ENCODE measurements at places on chromosomes 11 and 22. TPM values are rescaled to one million over a fixed set of nuclear protein-coding genes. Genes with fewer than 3 reads are reported as not detected.

The RTL10 gene
- total RNA-seq: 13.5 TPM

The RIMBP3B gene
- 0.48 TPM for total RNA-seq

The ZBED5 gene
- 43.3 TPM for total RNA-seq

The C11orf16 gene
- total RNA-seq: not detected

The HEPACAM gene
- total RNA-seq: not detected

The FBLN1 gene
- total RNA-seq: not detected

GRCh38 chr11:127804747-127805400, 782.5 kb downstream of the ETS1 start:
- no peak overlapping the region for H3K4me3 ChIP-seq
- H3K36me3 ChIP-seq: no peaks in the 10 kb centered on the region
- H3K27ac ChIP-seq: no peak overlapping the region
- no peaks in the 10 kb centered on the region for H3K4me1 ChIP-seq

- H3K27ac ChIP-seq: no peak overlapping the region
- no peaks in the 10 kb centered on the region for H3K36me3 ChIP-seq
- H3K4me3 ChIP-seq: no peak overlapping the region
- no peaks in the 10 kb centered on the region for H3K27me3 ChIP-seq
- H3K4me1 ChIP-seq: no peaks in the 10 kb centered on the region
Observed at GRCh38 chr11:19577976-19578619, 134.5 kb upstream of the NAV2 start.

- no peak for DNase-seq
- H3K4me3 ChIP-seq: no peak overlapping the region
- peaks cover under 1% of the 10 kb centered on the region for H3K4me1 ChIP-seq
- no peak overlapping the region for H3K27ac ChIP-seq
Observed at GRCh38 chr11:117166491-117166890, 12.1 kb upstream of the SIDT2 start.

DNA sequence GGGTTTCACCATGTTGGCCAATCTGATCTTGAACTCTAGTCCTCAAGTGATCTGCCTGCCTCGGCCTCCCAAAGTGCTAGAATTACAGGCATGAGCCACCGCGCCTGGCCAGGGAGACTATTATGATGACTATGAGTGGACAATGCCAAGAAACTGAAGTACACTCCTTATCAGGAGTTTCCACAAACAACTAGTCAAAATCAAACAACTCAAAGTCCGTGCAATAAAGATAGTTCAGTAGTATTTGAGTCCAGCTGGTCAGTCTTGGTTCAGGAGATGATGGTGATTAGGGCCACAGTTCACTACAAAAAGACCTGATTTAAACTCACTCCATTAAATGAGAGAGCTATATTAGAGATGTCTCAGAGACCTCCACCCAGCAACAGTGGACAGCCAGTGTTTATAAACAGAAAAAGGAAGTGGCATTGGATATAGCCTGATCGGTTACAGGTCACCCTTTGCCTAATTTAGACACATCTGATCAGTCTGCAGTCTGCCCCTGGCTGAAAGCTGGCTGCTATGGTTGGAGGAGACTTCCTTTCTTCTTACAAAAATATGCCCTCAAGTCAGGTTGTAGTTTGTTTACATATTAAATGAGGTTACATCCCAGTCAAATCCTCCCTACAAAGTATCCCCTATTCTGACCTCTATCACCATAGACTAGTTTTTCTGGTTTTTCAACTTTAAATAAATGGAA, 17.0 kb downstream of the CD3E start:
- H3K27me3 ChIP-seq: no peaks in the 10 kb centered on the region
- no peak overlapping the region for H3K27ac ChIP-seq
- H3K4me1 ChIP-seq: peaks cover 52% of the 10 kb centered on the region
- no peak overlapping the region for H3K4me3 ChIP-seq
- peaks cover 11% of the 10 kb centered on the region for H3K36me3 ChIP-seq

- no peaks in the 10 kb centered on the region for H3K27me3 ChIP-seq
- H3K27ac ChIP-seq: no peak overlapping the region
- H3K4me3 ChIP-seq: no peak overlapping the region
Observed at GRCh38 chr11:10205928-10206327, 88.1 kb downstream of the SBF2 start.

GRCh38 chr22:46443850-46444389, 93.5 kb downstream of the CELSR1 start:
- H3K4me3 ChIP-seq: no peak overlapping the region
- no peaks in the 10 kb centered on the region for H3K4me1 ChIP-seq
- H3K36me3 ChIP-seq: no peaks in the 10 kb centered on the region
- H3K27ac ChIP-seq: no peak overlapping the region
- no peak for DNase-seq

DNA sequence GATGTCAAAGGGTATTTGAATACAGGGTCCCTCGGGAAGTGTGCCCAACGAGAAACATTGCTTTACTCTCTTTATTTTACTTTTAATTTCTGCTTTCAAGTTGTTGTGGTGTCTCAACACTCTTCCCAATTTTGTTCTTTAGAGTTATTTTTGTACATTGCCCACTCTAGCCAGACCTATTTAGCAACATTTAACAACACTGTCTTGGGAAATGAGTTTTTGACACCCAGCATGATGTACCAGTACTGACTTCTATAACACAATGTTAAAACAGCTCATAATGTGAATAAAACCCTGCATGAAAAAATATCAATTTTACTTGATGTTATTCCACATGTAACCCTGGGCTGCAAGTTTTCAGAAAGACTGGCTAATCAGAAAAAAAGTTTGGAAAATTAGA, 350.2 kb upstream of the PITPNB start:
- DNase-seq: no peak
- H3K4me3 ChIP-seq: no peak overlapping the region
- H3K27ac ChIP-seq: no peak overlapping the region
- H3K36me3 ChIP-seq: no peaks in the 10 kb centered on the region

GRCh38 chr11:67584205-67584880, 731 bp downstream of the GSTP1 start:
- DNase-seq: peak; percentile 59
- peaks cover 49% of the 10 kb centered on the region for H3K4me1 ChIP-seq
- H3K27me3 ChIP-seq: no peaks in the 10 kb centered on the region
- peak overlapping the region; percentile 73 for H3K27ac ChIP-seq

DNA sequence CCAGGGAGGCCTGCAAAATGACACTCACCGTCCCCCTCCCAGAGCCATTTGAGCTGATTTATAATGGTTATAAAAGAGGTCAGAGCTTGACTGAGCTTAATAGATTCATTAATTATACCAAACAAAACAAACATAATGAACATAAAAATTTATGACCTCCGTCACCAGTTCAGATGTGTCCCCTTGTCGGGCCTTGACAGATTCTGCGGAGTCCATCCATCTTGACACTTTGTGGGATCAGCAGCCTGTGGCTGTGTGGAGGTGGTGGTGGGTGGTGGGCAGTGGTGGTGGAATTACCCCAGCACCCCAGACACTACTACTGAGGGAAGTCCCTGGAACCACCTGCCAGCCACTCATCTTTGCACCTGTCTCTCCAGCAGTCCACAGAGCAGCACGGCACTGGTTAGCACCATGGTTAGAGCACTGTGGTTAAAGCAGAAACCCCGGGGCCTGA, 83.5 kb downstream of the DSCAML1 start:
- H3K4me1 ChIP-seq: no peaks in the 10 kb centered on the region
- no peak for DNase-seq
- H3K27ac ChIP-seq: no peak overlapping the region

- H3K4me3 ChIP-seq: no peak overlapping the region
- DNase-seq: no peak
- H3K4me1 ChIP-seq: no peaks in the 10 kb centered on the region
Observed at GRCh38 chr11:1410366-1411291, 20.9 kb downstream of the BRSK2 start.

DNA sequence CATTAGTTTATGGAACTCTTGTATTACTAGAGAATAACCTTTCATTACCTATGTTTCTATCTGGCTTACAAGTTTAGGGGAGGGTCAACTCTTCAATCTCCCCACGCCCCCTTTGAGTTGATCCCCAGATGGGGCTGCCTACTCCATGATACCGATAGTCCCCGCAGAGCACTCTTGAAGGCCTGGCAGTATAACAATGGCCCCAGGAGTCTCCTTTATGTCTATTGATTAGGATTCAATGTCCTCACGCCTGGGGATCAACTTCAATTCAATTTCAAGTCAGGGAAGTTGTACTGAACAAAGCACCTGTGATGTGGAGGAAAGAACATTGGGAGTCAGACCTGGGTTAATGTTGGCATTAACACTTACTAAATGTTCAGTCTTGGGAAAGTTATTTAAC, 520.2 kb downstream of the METTL15 start:
- H3K27me3 ChIP-seq: no peaks in the 10 kb centered on the region
- no peak overlapping the region for H3K27ac ChIP-seq
- no peak overlapping the region for H3K4me3 ChIP-seq
- H3K36me3 ChIP-seq: no peaks in the 10 kb centered on the region
- DNase-seq: no peak
- H3K4me1 ChIP-seq: no peaks in the 10 kb centered on the region

- H3K27me3 ChIP-seq: no peaks in the 10 kb centered on the region
- H3K4me1 ChIP-seq: no peaks in the 10 kb centered on the region
- no peak overlapping the region for H3K4me3 ChIP-seq
- H3K27ac ChIP-seq: no peak overlapping the region
- no peaks in the 10 kb centered on the region for H3K36me3 ChIP-seq
Observed at GRCh38 chr11:133559382-133559781, 27.1 kb upstream of the OPCML start.

DNA sequence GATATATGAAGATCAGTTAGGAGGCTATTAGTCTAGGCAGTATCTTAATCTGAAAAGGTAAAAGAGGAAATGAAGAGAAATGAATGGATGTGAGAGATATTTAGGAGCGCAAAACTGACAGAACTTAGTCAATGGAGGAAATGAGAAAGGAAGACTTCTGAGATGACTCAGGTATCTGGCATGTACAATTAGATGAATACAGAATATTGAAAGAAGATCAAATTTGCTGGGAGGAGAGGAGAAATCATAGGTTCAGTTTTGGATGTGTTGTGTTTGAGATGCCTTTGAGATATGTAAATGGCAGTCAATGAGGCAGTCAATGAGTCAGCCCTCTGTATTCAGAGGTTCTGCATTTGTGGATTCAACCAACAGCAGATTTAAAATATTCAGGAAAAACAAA, 42.9 kb upstream of the GAB2 start:
- no peak overlapping the region for H3K4me3 ChIP-seq
- H3K4me1 ChIP-seq: peaks cover 14% of the 10 kb centered on the region
- H3K27me3 ChIP-seq: no peaks in the 10 kb centered on the region
- H3K27ac ChIP-seq: no peak overlapping the region
- peaks cover 38% of the 10 kb centered on the region for H3K36me3 ChIP-seq

- no peaks in the 10 kb centered on the region for H3K36me3 ChIP-seq
- H3K27ac ChIP-seq: no peak overlapping the region
Observed at GRCh38 chr11:133830931-133831907, 14.1 kb downstream of the SPATA19 start.

GRCh38 chr11:59226396-59226795, 13.7 kb upstream of the MPEG1 start:
- H3K4me3 ChIP-seq: no peak overlapping the region
- H3K27ac ChIP-seq: no peak overlapping the region
- DNase-seq: no peak
- peaks cover 6% of the 10 kb centered on the region for H3K4me1 ChIP-seq

DNA sequence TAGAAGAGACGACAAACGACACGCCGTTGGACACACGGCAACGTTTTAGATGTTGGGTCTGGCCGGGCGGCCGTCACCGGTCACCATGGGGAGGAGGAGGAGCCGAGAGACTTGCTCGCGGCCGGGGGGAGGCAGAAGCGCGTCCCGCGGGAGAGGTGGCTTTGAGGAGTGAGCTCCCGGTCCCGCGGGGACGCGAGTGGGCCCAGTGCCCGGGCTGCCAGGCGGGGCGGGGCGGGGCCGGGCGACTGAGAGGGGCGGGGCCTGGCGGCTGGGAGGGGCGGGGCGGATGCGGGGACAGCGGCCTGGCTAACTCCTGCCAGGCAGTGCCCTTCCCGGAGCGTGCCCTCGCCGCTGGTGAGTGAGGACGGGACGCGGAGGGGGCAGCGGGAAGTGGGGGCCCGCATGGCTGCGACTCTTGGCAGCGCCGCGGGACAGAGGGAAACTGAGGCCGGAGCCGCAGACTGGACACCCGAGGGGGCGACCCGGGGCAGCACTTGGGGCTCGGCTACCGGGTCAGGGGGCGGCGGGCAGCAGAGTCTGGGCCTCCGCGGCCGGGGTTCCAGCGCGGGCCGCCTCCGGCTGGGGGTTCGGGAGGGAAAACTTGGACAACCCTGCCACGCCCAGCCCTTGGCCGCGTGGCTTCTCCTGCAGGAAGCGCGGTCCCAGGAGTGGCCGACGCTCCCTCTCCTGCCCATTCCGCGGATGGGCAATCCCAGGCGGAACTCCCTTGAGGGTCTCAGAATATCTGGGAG, at the start of gene TSPO:
Gene TSPO, plus strand, starts transcription at position 309 of the 752 bp plus-strand sequence. CDS start 7,680 bp downstream, outside the sequence.
- no peaks in the 10 kb centered on the region for H3K27me3 ChIP-seq
- DNase-seq: peak; percentile 78
- H3K27ac ChIP-seq: peak within 1 kb of the TSS; percentile 77
- peaks cover 18% of the 10 kb centered on the region for H3K4me1 ChIP-seq
- H3K4me3 ChIP-seq: peak within 1 kb of the TSS; percentile 81

GRCh38 chr11:62360685-62361084, 23.4 kb downstream of the ASRGL1 start:
- H3K4me3 ChIP-seq: no peak overlapping the region
- H3K4me1 ChIP-seq: no peaks in the 10 kb centered on the region
- no peaks in the 10 kb centered on the region for H3K27me3 ChIP-seq
- H3K36me3 ChIP-seq: peaks cover 4% of the 10 kb centered on the region
- DNase-seq: no peak

DNA sequence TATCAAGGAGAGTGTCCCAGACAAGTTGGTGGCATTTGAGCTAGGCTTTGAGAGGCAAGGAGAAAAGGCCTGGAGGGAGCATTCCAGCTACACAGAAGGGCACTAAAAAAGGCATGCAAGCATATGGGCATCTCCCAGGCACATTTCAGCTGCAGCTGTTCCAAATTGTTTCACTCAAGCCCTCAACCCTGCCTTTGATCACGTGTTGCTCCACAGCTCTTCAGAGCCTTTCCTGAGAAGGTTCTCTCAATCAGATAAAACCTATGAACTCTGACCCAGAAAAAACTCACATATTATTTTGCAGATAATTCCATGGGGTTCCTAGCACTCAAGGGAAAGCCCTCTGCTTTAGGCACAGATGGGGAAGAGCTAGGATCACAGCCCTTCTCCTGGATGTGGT, 24.4 kb upstream of the HSPA8 start:
- H3K27me3 ChIP-seq: no peaks in the 10 kb centered on the region
- H3K36me3 ChIP-seq: no peaks in the 10 kb centered on the region
- H3K4me1 ChIP-seq: peaks cover 61% of the 10 kb centered on the region
- peak overlapping the region; percentile 64 for H3K27ac ChIP-seq
- no peak for DNase-seq

DNA sequence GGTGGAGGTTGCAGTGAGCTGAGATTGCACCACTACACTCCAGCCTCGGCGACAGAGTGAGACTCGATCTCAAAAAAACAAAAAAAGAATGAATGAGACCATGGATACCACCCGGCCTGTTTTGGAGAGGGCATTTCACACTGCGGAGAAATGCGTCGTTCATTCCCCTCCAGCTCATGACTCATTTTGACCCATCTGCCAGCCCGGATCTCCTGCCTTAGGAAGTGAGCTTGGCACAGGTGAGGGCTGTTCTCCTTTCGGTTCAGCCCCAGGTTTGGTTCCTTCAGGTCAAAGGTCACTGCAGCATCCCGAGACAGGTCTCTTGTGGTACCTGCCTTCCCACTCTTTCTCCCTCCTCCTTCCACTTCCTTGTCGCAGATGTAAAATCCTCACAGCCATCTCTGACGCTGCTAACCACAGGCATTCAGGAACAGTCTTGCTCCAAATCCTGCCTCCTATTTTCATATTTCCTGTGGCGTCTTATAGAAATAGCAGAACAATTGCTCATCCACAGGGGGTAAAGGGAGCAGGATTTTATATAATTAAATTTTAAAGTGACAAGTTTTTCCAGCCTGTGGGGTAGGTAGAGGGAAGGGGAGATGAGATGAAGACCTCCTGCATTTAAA, 517.9 kb downstream of the NTM start:
- H3K27ac ChIP-seq: no peak overlapping the region
- no peaks in the 10 kb centered on the region for H3K36me3 ChIP-seq
- no peak for DNase-seq
- H3K4me3 ChIP-seq: no peak overlapping the region
- H3K4me1 ChIP-seq: no peaks in the 10 kb centered on the region
